ENCODE measurements at places on chromosomes 6 and 20.

- DNase-seq = no peak
These were observed 64.9 kb downstream of the C6orf58 start for GRCh38 chr6:127641905-127642304.

- DNase-seq = peak; percentile 28
These were observed 10.9 kb downstream of the IL20RA start for GRCh38 chr6:137033828-137034227.

GRCh38 chr6:107102414-107102805, 12.9 kb downstream of the BEND3 start:
- DNase-seq = no peak

DNA sequence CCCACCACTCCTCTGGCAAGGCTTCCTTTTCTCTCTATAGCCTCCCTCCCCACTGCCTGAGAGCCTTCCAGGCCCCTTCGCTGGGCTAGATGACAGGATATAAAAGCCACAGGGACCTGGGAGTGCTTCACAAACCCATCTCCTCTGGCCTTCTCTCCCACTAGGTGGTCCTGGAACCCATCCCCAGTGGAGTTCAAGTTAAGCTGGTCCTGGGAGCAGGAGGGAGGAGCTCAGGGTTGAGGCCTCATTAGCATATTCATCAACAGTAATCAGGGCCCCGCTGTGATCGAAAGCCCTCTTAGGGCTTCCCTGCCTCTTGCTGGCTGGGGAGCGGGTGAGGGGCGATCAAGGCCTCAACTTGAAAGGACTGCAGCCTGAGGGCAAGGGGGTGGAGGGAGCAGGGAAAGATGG, 9.1 kb downstream of the EBF4 start:
- DNase-seq = no peak

DNA sequence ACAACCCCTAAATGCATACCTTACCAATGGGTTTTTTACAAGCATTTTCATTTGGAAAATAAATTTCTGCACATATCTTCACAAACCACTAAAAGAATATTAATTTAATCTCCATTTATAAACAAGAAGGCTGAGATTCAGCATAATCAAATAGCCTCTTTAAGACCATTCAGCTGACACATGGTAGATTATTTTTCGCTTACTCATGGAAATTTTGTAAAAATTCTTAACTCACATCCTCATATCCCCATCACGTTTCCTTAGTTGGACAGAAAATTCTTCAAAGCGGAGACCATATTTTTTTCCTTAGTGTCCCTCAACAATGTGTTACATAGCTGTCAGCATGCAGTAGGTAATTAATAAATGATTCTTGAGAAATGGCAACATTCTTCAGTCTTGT, 439.6 kb upstream of the PTCHD4 start:
- no peak for DNase-seq

DNA sequence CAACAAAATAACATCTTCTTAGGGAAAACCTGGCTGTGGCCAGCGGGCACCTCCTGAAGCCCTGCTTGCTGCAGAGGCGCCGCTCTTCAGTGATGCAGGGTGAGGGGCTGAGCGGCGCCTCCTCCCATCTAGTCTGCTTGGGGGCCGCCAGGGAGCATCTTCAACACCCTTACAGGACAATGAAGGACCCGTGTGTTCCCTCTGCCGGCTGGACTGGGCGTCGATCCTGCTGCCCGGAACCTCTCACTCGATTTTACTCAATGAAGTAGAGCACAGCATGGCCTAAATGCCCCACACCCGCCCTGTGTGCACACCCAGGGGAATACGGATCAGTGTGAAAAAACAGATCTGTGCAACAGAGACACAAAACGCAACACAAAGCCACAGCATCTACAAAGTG, 28.5 kb upstream of the MPC1 start:
- no peak for DNase-seq

DNA sequence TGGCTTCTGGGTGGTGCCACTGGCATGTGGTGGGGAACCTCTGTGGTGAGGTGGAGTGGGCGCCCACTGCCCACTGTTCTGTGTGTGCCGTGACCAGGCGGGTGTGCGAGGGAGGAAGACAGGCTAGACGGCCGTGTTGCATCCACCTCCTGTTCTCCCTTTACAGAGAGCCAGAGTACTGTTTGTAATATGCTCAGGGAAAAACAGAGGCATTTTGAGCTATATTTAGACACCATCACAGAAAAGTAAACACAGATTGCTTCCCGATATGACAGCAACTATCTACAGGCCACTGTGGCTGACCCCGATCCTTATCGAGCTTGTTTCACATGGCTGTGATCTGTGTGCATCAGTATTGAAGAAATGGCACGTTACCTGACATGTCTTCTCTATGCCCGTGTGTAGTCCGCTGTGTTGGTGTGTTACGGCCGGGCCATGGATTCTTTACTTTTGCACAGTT, 45.6 kb downstream of the ARID1B start:
- DNase-seq = no peak

DNA sequence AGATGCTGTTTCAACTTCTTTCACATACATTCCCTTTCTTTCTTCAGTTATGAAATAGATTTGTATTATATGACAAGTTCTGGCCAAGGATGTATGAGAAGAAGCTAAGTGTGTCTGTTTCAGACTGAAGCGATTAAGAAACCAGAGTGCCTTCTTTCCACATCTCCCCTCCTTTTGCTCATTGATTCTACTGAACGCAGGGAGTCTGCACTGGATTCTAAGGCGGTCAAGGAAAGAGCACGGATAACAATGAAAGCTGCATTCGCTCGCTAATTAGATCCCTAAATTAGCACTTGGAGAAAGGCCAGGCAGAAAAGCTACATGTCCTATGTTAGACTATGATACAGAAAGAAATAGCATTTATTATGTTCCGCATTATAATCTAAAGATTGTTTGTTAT, 267.7 kb downstream of the HAO1 start:
- no peak for DNase-seq

DNA sequence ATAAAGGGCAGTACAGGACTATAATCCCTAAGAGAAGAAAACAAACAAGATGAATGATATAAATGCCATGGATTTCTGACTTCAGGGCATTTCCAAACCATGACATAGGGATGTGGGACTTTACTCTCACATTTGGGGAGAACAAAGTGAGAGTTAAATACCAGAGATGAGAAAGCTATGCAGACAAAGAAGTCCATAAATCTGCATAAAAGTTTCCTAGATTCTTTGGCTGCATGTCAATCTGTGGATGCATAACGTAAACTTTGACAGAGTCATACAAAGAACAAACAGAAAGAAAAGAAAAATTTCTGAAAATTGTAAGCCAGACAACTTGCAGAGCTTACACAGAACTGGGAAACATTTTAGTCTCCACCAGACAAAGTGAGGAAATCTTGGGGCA, 11.7 kb downstream of the EPM2A start:
- no peak for DNase-seq

DNA sequence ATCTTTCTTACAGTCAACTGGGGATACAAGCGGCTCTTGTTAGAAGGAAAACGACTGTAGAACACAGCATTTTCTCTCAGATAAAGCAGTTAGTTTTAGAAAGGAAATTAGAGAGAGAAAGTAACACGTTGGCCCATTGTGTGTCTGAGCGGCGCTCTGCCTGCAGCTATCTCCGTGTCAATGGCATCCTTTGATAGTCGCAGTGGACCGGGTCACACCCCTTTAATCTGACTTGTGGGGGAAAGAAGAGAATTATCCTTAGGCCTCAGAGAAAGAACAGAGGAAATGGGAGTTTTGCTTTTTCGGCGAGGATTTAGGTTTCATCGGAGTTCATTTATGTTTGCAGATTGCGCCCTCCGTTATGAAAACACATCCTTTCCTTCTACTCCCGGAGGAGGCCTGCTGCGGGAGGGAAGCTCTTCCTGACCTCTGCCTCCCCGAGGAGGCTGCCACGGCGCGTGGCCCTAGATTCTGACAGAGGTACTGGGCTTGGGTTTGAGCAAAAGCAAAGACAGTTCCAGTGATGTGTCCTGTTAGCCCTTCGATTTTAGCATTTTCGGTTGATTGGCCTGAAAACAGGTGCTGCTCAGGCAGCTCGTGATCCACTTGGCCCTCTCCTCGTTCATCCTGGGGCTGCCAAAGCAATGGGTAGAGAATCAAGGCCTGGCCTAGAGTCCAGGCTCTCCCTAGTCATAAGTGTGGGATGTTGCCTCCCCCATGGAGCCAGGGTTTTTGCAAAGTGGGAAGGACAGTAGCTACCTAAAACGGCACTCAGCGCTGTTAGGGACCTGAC, 74.9 kb downstream of the ZDHHC14 start:
- no peak for DNase-seq

DNA sequence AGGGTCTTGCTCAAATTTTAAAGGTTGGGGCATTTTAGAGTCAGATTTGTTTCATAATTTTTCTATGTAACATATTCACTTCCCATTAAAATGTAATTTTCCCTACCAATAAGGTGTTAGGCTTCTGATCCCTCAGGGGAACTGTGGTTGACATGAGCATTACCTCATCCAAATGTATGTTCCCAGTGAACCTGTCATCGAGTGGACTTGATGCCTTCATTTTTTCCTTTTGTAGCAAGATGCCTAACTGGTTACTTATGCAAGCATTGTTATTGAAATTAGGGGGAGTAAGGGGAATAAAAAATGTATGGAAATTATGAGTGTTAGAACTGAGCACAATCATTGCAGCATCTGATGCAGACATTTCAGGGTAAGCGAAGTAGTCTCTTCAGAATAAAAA, 360.5 kb downstream of the BCKDHB start:
- DNase-seq = no peak

- no peak for DNase-seq
These were observed 89.1 kb downstream of the PREX1 start for GRCh38 chr20:48738399-48739304.

GRCh38 chr6:39263303-39264037, 34.2 kb upstream of the KCNK5 start:
- no peak for DNase-seq

All from stimulated activated CD8-positive, alpha-beta memory T cell treated with anti-CD3 and anti-CD28 coated beads, Interleukin-2, amount 100 ng/mL, for 1 hour (primary cell).